ENCODE measurements at places on chromosomes 6 and 20.

- no peak for DNase-seq
These were observed 79.8 kb upstream of the OPRM1 start for GRCh38 chr6:153959276-153959675.

- peak; percentile 44 for DNase-seq
These were observed 324.7 kb upstream of the CNR1 start for GRCh38 chr6:88490908-88491264.

- no peak for DNase-seq
These were observed 31.6 kb upstream of the CD93 start for GRCh38 chr20:23117738-23118137.

GRCh38 chr6:140059947-140060346 is 685.5 kb upstream of the CITED2 start:
- no peak for DNase-seq

DNA sequence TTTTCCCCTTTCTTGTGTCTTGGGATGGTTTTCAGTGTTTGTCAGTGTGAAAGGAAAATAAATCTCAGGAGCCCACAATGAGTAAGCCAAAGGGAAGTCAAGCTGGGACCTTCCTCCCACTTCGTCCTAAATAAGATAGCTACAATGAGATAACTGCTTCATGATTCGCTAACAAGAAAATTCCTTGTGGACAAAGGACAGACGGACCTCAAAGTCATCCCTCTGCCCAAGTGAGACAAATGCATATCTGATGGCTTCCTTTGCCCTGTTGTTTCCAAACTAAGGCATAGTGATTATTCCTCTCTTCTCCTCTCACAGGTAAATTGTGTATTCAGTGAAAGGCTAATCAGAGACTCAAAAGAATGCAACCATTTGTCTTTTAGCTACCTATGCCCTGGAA is 26.1 kb upstream of the ADTRP start:
- DNase-seq: no peak

DNA sequence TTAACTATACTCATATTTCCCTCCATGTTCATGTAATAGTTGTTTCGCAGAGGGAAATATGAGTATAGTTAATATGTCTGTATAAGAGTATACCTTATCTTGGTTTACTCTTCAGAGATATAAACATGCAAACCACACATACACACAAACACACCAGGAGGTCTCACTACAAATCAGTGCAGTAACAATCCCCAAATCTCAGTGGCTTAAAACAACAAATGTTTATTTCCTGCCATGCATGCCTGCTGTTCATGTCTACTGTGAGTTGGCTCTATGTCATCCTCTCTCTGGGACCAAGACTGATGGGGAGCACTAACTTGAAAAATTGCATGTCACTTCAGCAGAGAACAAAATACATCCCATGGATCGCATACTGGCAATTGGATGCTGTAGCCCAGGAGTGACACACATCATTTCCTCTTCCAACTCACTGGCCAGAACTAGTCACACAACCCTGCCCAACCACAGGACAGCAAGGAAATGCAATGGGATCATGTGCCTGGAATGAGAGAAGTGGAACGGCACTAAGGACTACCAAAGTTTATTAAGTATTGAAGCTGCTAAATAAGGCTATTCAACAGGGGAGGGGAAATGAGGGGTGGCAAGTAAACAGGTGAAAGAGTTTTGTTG is 89.0 kb upstream of the DTNBP1 start:
- no peak for DNase-seq

GRCh38 chr6:29414588-29414987 is at the start of gene OR12D1:
TSS of gene OR12D1 (plus strand) at chr6:29414928.
- peak; percentile 40 for DNase-seq

DNA sequence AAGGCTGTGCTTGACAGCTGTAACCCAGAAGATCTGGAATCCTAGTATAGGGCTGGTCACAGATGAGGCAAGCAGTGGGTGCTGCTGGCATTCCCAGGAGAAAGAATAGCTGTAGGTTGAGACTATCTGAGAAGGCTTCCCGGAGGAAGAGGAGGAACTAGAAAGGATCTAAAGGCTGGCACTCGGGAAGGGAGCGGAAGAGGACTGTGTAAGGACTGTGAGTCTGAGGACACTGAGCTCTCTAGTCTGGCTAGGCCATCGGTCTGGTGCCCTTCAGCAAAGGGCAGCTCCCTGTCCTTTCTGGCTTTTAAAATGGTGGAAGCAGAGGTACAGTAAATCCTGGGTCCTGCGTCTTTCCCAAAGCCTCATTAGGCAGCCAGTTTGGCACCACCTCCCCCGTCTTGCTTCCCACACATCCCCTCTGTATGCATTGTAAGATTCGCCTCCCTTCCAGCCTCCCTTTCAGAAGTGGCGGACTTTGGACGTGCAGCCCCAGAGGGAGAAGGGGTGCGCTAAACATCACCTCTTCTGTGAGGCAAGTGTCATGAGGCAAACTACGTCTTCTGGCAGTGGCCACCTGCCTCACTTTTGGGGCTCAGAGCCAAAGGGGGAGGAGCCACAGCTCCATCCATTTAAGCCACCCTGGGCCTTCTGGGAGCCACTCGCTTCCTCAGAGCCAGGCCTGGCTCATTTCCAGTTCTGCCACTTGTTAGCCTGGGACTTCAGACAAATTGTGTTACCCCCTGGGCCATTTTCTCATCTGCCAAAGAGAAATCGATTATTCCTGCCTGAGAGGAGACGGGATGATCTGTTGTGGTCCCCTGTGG is 8.6 kb downstream of the SNPH start:
- no peak for DNase-seq

Measured in adipocyte (in vitro differentiated cells).